ENCODE measurements at places on chromosomes 5 and 9.

GRCh38 chr5:135441350-135441831 is 5.8 kb downstream of the DCANP1 start:
- no peak for DNase-seq

DNA sequence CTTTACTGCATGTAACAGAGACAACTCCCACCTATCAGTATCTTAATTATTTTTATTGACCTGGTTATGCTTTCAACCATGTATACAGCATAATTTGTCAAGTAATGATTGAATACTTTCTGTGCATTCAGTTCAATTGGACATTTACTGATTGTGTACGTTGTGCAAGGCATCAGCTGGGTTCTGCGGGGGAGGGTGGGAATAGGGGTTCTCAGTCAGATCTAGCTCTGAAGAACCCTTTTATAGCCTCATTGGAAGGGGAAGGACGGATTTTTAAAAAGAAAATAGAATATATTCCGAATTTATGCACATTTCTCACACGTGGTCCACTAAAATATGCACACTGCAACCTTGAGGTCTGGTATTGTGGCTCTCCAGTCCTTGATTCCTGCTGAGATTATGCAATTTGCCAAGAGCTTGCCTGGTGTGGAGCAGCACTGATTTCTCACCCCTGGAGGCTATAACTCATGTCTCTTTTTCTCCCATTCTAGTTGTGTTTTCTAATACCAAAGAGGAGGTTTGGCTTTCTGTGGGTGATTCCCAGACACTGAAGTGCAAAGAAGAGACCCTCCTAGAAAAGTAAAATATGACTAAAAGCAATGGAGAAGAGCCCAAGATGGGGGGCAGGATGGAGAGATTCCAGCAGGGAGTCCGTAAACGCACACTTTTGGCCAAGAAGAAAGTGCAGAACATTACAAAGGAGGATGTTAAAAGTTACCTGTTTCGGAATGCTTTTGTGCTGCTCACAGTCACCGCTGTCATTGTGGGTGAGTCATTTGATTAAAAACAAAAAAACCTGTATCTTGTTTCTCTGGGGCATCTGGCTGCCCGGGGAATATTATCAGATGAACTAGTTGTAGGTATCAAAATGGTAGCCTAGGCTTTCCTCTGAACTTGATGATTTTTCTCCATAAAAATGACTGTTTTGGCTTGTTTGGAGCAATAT is 1.7 kb downstream of the SLC1A3 start:
- DNase-seq = no peak

- DNase-seq = peak; percentile 11
Measured at GRCh38 chr5:29143266-29143665, 2050.2 kb upstream of the CDH6 start.

DNA sequence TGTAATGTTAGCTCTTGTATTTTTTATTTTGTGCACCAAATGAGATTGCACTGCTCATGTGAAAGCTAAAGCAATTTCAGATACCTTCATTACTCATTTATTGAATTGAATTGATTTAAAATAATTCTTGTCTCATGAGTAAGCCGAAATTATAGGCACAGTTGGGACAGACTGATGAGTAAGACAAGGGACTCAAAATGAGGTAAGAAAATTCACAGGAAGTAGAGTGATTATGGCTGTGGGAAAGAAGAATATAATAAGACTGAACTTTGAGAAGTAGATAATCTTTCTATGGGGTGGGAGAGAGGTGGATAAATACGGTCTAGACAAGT is 51.1 kb downstream of the NUDT12 start:
- no peak for DNase-seq

DNA sequence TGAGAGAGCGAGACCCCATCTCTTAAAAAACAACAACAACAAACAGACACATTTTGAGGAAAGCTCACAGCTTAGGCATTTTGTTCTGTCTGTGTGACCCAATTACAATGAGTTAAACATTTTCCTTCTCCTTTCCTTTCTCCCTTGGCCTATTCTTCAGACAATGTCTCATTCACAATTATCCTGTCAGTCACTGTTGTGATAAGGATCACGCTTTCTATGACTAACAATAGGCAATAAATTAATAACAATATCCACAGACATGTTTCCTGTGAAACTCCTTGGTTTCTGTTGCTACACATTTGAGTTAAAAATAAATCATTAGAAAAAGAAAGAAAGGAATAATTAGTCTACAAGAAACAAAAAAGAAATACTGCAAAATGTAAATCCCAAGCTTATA is 19.8 kb upstream of the CARTPT start:
- DNase-seq = no peak

- DNase-seq = no peak
Measured at GRCh38 chr5:10452768-10453331, 11.2 kb downstream of the ROPN1L start.

DNA sequence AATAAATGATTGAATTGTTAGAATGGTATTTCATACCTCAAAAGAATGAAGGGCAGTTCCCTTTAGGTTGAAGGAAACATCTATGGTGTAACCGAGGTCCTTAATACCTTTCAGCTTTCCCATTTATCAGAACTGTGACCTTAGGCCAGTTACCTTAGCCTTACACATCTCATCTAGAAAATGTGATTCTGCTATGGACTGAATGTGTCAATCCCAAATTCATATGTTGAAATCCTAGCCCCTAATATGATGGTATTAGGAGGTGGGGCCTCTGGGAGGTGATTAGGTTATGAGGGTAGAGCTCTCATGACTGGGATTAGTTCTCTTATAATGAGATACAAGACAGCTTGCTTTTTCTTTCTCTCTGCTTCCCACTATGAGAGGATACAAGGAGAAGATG is 441.9 kb downstream of the PLK2 start:
- no peak for DNase-seq

DNA sequence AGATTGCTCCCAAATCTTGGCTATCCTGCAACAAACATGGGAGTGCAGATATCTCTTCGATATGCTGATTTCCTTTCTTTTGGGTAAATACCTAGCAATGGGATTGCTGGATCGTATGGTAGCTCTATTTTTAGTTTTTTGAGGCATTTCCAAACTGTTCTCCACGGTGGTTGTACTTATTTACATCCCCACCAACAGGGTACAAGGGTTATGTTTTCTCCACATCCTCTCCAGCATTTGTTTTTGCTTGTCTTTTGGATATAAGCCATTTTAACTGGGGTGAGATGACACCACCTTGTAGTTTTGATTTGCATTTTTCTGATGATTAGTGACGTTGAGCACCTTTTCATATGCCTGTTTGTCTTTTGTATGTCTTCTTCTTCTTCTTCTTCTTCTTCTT is 20.3 kb downstream of the CTSL start:
- DNase-seq = no peak

DNA sequence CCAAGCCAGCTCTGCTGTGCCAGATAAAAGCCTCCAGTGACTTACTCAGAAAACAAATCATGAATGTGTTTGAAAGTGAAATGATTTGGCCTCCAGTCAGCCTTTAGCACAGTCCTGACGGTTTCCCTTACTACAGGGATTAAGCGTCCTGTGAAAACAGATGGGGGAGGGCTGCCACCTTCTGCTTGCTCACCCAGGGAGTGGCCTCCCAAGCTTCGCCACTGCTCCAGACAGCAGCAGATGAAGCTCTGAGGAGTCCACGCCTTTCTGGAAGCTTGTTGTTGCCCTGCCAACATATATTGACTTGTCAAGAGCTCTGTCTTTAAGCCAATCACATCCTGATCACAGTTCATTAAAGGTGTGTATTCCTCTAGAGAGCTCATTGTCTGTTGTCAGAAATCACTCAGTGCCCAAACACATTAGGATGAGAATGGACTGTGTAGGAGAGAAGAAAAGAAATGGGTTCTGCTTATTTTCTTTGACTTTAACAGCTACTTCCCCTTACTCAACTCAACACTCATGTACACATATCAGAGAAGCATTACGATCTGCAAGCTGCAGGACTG is 4.9 kb upstream of the FYB1 start:
- DNase-seq = peak; percentile 9
